ENCODE measurements at places on chromosomes 13 and 19.

DNA sequence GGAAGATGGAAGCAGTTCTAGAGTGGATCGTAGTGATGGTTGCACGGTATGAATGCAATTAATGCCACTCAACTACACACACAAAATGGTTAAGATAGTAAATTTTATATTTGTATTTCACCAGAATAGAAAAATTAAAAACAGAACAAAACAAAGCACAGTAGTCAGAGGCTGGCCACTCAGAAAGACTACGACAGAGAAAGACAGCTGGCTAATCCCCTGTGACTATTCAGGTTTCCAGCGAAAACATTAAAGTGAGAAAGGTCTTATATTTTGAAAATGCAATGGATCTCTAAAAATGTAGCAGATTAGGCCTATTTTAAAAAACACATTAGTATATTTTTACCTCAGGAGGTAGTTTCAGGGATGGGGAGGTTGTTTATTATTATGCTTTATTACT lies 131.3 kb upstream of the POSTN start:
- DNase-seq, result no peak

DNA sequence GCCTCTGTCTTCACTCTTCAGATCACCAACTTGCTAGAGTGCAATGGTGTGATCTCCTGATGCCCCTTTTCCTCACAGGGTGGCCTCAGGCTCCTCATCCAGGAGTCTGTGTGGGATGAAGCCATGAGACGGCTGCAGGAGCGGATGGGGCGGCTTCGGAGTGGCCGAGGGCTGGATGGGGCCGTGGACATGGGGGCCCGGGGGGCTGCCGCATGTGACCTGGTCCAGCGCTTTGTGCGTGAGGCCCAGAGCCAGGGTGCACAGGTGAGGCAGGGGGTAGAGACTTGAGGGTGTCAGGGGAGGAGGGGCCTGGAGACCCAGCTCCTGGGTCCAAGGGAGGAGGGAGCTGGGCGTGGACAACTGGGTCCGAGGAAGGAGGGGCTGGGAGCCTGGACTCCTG lies 9.5 kb downstream of the ALDH16A1 start:
- peak; percentile 12 for DNase-seq

- no peak for DNase-seq
Measured at GRCh38 chr19:17772172-17772571, 20.9 kb downstream of the FCHO1 start.

DNA sequence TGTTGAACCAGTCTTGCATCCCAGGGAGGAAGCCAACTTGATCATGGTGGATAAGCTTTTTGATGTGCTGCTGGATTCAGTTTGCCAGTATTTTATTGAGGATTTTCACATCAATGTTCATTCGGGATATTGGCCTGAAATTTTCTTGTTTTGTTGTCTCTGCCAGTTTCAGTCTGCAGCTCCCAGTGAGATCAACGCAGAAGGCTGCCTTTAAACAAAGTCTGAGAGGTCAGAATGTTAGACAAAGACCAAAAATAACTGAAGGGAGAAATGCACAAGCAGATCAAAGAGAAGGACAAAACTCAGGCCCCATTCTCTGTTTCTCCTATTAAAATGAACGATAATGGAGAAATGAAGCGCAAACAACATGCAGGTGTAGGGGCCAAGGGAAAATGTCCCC lies 170.4 kb downstream of the NHLRC3 start:
- DNase-seq, result no peak

DNA sequence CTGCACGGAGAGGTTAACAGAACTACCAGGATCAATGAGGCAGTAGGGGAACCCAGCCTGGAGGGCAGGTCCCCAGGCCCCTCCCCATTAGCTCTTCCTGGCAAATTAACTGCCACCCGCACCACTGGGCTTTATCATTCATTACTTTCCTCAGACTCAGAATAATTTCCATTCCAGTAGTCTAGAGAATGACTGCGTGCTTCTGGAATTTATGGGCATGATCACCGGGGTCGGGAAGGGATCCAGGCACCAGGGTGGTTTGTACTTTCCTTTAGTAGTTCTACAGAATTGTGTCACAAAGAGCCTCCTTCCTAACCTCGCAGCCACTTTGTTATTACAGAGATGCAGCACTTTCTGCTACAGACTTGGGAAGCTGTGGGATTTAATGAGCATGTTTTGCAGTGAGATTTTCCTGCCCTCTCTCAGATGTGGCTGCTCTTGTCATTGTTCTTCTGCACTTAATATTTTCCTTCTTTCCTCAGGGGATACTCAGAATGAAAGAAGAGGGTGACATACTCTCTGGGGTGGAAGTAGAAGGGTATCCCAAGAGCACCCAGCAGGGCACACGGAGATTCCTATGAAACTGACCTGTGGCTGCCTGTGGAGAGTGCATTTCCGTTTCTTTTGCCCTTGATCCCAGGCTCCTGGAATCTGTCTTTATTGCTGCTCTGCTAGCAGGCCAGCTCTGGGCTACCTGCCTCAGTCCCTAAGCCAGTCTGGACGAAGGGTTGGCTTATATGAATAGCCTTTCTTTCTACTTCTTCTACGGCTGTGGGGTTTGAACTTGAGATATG lies 285.0 kb upstream of the SLC10A2 start:
- no peak for DNase-seq

- DNase-seq, result no peak
Measured at GRCh38 chr13:22964245-22964966, 216.4 kb upstream of the SGCG start.

GRCh38 chr13:80685942-80686341 lies 345.0 kb upstream of the SPRY2 start:
- DNase-seq, result no peak

GRCh38 chr13:30648522-30649012 lies 30.8 kb downstream of the USPL1 start:
- no peak for DNase-seq

DNA sequence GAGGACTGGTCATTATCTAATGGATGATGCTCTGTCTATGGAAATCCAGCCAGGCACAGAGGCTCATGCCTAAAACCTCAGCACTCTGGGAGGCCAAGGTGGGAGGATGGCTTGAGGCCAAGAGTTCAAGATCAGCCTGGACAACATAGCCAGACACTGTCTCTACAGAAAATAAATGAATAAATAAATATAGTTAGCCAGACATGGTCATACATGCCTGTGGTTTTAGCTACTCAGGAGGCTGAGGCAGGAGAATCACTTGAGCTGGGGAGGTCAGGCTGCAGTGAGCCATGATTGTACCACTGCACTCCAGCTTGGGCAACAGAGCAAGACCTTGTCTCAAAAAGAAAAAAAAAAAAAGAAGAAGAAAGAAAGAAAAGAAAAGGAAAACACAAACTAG lies 234.7 kb downstream of the TSHZ3 start:
- DNase-seq, result no peak

DNA sequence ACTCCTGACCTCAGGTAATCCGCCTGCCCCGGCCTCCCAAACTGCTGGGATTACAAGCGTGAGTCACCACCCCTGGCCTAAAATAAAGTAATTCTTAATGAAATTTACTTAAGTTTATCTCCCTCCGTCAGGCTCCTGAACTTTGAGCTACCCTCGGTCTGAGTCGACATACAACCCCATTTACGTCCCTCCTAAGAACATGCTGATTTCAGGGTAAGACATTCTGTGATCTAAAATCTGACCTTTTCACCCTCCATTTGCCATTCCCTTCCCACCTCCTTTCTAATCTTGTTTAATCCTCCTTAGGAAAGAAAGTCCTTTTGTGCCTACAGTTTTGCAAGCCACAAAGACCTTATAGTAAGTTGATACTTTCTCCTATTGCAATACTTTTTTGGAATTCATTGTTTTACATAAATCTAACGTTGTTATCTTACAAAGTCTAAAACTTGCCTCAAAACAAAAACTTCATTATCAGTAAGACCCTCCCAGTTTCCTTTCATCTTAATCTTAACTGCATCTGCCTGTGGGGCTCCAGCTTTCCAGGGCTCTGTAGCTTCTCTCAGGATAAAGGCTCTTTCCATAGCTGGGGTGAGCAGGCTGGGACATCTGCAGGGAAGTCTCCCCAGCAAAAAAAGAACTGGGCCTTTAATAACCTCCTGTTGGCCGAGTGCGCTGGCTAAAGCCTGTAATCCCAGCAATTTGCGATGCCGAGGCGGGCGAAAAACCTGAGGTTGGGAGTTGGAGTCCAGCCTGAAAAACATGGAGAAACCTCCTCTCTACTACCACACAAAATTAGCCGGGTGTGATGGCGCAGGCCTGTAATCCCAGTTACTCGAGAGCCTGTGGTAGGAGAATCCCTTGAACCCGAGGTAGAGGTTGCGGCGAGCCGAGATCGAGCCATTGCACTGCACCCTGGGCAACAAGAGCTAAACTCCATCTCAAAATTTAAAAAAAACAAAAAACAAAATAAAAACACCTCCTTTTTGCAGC lies 143.1 kb downstream of the ZNF737 start:
- no peak for DNase-seq

DNA sequence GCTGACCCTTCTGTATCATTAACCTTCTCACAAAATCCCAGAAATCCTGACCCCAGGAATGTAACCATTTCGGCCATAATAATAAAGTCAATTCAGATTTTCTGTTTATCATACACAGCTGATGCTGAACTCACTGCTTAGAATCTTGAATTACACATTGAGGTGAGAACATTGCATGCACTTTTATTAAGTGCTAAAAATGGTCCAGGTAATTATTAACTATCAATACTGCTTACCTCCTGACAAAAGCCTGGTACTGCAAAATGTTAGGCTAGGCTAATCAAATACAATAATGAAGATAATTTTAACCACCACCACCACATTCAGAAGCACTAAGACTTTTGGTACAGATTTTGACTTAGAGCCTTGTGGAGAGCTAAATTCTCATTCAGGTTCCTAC lies 36.1 kb downstream of the KLF12 start:
- DNase-seq, result no peak

DNA sequence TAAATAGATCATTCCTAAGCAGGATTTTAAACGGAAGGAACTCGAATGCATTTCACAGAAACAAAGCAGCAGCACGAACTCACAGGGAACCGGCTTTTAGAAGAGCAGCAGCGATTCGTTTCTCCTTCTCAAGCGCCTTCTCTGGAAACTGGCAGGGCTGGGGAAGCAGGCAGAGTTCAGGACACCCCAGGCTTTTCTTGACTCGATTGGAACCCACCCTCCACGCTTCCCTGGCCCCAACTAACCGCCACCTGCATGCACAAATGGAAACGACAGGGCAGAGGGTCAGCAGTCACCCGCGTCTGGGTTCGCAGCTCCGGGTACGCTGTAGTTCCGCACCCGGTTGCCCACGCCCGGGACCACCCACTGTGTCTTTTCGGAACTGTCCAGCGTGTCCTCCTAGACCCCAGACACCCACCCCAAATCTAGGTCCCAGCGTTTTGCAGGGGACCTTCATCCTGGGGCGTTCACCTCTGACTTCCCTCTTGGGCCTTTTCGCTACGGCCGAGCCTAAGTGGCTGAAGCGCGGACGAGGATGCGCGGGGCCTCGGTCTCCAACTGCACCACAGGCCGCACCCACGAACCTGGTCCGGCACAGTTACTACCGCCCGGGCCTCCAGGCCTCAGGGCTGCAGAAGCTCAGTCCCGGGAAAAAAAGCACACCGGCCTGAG lies 500 bp downstream of the ZFP30 start:
- peak; percentile 57 for DNase-seq

- DNase-seq, result no peak
Measured at GRCh38 chr13:71492346-71492871, 374.6 kb downstream of the DACH1 start.

GRCh38 chr13:106599875-106600797 lies 32.2 kb upstream of the ARGLU1 start:
- no peak for DNase-seq

- peak; percentile 87 for DNase-seq
Measured at GRCh38 chr19:45164577-45165335, 4.0 kb upstream of the NKPD1 start.

DNA sequence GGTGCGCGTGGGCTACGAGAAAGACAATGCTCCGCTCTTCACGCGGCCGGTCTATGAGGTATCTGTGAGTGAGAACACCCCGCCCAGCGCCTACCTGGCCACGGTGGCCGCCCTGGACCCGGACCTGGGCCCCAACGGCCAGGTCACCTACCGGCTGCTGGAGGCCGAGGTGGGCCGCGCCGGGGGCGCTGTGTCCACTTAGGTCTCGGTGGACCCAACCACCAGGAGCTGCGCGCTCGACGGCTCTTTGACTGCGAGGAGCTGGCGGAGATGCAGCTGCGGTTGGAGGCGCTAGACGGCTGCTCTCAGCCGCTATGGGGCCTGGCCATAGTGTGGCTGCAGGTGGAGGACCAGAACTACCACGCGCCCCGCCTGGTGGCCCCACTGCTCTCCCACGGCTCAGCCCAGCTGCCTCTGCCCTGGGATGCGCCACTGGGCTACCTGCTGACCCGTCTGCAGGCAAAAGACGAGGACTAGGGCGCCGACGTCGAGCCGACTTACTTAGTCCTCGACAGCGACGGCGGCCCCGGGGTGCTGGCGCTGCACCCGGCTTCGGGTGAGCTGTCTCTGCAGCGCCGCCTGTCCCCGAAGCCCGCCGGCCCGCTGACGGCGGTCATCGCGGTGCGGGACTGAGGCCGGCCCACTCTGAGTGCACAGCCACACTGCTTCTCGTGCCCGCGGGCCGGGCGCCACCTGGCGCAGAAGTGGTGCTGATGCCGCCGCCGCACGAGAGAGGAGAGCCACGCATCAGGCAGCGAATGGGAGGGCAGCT lies 173.0 kb downstream of the OLFM4 start:
- no peak for DNase-seq

- no peak for DNase-seq
Measured at GRCh38 chr19:49773663-49774350, 7.0 kb downstream of the AP2A1 start.

GRCh38 chr19:12706332-12706718 lies 9.9 kb upstream of the FBXW9 start:
- DNase-seq, result no peak

GRCh38 chr19:13881692-13882418 lies 4.9 kb downstream of the NANOS3 start:
- DNase-seq, result peak; percentile 58

- DNase-seq, result peak; percentile 48
Measured at GRCh38 chr19:3162418-3163229, 15.9 kb upstream of the S1PR4 start.

DNA sequence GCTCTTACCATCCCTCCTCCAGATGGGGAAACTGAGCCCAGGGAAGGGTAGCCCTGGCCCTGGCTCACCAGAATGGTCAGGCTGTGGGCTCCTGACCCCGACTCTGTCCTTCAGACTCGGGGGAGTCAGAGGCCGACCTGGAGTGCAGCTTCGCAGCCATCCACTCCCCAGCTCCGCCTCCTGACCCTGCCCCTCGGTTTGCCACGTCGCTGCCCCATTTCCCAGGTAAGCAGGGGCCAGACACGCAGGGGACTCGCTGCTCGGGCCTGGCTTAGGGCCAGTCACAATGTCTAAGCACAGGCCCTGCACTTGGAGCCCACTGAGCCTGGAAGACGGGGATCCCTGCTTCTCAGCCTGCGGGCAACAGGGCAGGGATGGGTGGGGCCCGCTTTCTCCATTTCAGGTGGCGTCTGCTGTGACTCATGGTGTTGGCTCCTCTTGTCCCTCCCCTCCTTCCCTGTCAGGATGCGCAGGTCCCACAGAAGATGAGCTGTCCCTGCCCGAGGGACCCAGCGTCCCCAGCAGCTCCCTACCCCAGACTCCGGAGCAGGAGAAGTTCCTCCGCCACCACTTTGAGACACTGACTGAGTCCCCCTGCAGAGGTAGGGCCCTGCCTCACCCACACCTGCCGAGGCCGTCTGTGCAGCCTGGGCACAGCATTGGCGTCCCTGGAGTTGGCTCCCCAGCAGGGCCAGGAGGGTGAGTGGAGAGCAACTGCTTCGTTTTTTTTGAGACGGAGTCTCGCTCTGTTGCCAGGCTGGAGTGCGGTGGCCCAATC lies 9.2 kb upstream of the OVOL3 start:
- DNase-seq, result no peak

Measured in GM13977 (cell line).